AG09319 (cell line): ENCODE measurements at places on chromosomes 3 and 15.

DNA sequence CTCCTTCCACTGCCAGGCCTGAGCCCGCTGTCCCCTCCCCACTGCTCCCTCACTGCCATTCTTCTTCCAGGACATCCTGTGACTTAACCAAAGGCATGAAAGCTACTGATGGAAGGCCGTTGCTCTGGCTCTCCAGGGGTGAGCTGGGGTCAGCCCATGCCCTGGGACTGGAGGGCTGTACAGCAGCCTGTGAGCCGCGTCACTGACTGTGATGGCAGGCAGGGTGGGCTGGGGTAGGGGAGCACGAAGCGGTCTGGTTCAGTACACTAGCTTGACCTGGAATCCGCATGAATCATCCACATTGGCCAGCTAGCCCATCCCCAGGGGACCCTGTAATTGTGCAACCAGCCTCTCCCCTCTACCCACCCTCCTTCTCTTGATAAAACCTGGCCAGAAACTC lies 30.8 kb downstream of the CORO2B start:
- no peak for DNase-seq

- DNase-seq = no peak
Measured at GRCh38 chr3:116040152-116040551, 405.1 kb downstream of the LSAMP start.

DNA sequence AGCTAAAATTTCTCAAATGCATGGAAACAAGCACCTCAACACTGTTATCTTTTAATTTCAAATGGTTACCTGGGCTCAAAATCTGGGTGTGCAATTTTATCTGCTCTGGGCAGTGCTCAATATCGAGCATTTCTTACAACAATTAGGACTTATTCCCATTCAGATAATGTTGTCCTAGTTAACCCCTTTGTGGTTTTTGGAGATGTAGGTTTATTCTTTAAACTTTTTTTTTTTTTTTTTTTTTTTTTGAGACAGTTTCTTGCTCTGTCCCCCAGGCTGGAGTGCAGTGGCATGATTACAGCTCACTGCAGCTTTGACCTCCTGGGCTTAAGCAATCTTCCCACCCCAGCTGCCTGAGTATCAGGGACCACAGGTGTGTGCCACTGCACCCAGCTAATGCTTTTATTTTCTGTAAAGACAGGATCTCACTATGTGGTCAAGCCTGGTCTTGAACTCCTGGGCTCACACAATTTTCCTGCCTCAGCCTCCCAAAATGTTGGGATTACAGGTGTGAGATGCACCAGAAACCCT lies 4.4 kb upstream of the ATP2C1 start:
- DNase-seq = no peak

GRCh38 chr3:150521463-150521862 lies 24.8 kb downstream of the SERP1 start:
- no peak for DNase-seq

DNA sequence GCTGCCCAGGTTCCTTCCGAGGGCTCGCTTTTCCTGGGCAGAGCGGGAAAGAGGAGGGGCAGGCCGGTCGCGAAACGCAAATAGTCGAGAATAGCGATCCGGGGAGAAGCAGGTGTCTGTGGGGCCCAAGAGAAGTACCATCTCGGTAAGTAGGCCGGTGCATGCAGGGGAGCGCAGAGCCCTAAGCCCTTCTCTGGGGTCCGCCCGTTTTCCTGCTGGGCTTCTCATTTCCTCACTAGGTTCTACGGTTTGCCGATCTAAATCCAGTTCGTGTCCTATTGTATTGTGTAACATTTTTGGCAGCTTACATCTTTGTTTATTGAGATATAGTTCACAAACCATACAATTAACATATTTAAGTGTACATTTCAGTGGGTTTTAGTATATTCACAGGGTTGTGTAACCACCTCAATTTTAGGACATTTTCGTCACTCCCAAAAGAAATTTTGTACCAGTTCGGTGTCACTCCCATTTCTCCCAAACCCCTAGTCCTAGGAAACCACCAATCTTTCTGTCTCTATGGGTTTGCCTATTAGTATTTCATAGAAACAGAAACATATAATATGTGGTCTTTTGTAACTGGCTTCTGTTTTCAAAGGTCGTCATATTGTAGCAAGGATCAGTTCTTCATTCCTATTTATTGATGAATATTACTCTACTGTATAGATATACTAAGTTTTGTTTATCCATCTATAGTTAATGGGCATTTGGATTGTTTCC lies 6.8 kb upstream of the TRIM69 start:
- DNase-seq = no peak

DNA sequence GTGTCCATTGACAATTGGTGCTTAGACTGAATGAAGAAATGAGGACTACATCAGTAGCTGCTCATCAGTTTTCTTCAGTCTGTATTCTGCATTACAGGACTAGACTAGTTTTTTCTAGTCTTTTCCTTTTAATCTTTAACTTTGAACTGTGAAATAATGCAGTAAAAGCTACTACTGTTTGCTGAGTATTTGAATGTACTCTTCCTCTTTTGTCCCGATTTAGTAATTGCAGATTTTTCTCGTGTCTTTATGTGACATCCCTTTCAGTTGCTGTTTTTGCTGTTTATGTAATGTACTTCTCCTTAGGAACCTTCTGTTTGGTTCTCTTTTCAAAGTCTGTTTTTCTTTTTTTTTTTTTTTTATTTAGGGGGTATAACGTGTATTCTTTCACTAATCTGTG lies 17.4 kb downstream of the MFSD1 start:
- DNase-seq = no peak

- no peak for DNase-seq
Measured at GRCh38 chr15:69758810-69759790, 306.5 kb downstream of the RPLP1 start.

DNA sequence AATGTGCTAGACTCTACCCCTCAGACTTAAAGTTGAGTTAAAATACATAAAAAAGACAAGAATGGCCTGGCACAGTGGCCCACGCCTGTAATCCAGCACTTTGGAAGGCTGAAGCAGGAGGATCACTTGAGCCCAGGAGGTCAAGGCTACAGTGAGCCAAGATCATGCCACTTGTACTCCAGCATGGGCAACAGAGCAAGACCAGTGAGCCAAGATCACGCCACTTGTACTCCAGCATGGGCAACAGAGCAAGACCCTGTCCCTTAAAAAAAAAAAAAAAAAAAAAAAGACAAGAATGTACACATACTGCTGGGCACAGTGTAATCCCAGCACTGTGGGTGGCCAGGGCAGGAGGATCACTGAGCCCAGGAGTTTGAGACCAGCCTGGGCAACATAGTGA lies 17.4 kb downstream of the DIS3L start:
- no peak for DNase-seq

DNA sequence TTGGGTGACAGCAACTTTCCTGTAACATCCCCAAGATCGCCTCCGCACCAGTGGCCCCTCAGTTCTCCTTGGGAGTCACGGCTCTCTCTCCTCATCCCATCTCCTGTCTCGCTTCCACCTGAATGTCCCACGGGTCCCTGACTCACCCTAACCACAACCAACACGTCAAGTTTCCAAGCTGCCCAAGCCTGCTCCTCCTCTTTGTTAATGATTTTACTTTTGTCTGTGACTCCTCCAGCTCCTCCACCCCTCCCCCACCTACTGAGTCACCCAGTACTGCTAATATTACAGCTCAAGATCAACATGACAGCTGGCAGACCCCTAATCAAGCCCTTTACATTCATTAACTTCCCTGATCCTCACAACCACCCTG lies 39.3 kb downstream of the BDH1 start:
- DNase-seq = peak; percentile 23

- DNase-seq = no peak
Measured at GRCh38 chr15:80931721-80932512, 57.7 kb downstream of the MESD start.

GRCh38 chr3:194307849-194308248 lies 43.3 kb downstream of the CPN2 start:
- DNase-seq = no peak
